Umbilical cord (tissue), 2 donors: ENCODE measurements at places on chromosomes 12 and 14.

DNA sequence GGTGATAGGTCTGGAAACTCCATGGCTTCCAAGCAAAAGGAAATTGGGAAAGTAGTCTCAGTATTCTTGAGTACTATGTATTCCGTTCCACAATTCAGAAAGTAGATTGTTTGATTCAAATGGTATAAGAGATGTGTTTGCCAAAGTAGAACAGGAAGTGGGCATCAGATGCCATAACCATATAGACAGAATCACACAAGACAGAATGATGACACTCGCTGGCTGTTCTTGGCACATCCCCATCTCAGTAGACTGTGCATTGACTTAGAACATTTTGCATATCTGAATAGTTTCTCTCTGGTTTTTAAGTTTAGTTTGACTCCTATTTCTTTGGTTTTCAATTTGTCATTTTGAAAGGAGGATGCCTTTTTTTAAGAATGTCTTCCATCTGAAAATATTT lies 221.1 kb upstream of the RGS6 start:
- DNase-seq, result no peak

DNA sequence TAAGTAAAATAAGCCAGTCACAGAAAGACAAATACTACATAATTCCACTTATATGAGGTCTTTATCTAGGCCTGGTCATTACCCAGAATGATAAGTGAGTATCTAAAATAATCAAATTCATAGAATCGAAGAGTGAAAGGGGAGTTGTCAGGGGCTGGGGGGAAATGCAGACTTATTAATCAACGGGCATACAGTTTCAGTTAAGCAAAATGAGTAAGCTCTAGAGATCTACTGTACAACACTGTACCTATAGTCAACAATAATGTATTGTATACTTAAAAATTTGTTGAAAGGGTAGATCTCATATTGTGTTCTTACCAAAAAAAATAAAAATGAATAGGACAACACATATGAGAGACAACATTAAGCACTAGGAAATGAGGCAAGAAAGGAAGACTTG lies 13.3 kb downstream of the BTBD7 start:
- no peak for DNase-seq

GRCh38 chr12:79366374-79366773 lies 324.4 kb downstream of the PAWR start:
- peak; percentile 36 for DNase-seq

DNA sequence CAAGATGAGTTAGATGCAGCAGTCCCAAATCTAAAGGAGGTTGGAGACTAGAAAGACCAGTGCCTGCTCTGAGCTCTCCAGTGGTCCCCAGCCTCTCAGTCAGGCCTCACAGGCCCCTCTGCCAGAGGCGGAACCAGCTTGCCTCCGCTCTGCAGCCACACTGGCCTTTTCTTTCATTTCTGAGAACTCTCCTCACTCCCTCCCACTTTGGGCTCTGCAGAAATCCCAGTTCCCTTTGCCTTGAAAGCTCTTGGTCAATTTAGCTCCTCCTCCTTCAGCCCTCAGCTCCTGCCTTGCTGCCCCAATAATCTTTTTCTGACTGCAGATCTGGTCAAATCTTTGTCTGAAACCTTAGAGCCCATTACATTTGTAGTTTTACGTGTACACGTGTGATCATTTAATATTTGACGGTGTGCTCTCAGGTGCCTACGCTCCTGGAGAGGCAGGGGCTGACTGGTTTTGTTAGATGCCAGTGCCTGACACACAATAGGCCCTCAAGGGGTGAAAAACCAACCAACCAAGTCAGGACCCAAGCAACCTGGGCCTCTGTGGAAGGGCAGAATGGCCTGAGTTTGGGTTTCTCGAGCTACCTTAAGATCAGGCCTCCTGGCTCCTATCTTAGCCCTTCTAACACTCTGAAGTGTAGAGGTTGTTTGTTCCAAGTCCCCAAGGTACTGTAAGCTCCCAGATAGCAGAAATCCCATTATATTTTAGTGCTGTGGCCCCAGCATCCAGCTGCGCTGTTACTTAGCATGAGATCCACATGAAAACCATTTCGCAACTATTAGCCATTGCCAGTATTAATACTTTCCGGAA lies 1.1 kb upstream of the NUDT4 start:
- DNase-seq, result peak; percentile 61

DNA sequence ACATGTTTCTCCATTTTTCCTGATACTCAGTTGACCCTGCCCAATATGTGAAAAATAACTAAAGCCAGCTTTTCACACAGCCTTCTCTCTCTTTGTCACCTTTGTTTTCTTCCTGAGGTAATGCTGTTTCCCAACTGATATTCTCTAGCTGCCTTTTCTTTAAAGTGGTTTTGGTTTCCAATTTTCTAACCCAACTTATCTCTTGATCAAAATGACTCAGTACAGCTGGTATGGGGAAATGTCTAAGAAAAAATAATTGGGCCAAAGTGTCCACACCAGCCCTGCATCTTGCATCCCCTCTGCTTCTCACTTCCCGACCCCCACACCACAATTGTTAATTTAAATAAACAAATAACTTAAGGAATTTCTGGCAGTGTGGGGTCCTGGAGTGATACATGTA lies 193.8 kb downstream of the SYT1 start:
- no peak for DNase-seq

- DNase-seq, result no peak
Observed at GRCh38 chr12:75444429-75445136, 36.0 kb upstream of the GLIPR1 start.
